ENCODE measurements at places on chromosomes 3 and 15.

GRCh38 chr3:52023860-52024764 lies 28.4 kb upstream of the RPL29 start:
- no peak for DNase-seq

DNA sequence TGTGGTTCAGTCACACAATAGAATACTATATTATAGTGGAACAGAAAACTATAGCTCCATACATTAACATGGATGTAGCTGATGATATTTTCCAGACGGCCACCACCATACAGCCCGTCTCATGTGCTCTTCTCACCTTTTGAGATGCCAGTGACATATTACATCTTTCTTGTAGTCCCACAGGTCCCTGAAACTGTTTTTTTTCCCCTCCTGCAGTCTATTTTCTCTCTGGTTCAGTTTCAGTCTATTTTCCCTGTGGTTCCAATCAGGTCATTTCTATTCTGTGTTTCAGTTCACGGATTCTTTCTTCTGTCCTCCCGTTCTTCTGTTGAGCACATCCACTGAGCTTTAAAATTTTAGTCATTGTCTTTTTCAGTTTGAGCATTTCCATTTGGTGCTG lies 72.2 kb downstream of the PPCDC start:
- no peak for DNase-seq

DNA sequence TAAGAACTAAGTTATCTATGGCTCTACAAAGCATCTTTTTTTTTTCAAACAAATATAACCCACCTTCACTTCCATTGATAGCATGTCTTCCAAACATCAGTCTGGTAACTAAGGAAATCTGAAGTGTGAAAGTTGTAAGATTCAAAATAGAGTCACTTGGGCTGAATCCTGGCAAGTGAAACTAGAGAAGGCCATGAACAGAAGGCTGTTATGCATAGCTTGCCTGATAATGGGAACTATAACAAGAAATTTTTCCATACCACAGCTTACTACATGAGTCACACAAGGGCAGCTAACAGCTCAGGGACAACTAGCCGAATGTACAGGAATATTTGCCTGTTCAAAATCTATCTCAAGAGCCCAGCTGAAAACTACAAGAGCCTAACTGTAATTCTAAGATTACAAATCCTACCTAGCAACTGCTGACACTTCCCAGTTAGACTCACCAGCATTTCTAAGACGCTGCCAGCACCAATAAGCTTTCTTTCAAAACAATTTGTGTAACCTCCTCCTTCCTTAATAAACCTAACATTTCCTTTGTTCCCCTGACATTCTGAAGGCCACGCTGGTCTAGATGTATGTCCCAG lies 1066.5 kb downstream of the PLOD2 start:
- no peak for DNase-seq

GRCh38 chr3:38098376-38098723 lies 38.6 kb downstream of the ACAA1 start:
- DNase-seq, result no peak

GRCh38 chr3:197547306-197548011 lies 8.3 kb downstream of the BDH1 start:
- no peak for DNase-seq

DNA sequence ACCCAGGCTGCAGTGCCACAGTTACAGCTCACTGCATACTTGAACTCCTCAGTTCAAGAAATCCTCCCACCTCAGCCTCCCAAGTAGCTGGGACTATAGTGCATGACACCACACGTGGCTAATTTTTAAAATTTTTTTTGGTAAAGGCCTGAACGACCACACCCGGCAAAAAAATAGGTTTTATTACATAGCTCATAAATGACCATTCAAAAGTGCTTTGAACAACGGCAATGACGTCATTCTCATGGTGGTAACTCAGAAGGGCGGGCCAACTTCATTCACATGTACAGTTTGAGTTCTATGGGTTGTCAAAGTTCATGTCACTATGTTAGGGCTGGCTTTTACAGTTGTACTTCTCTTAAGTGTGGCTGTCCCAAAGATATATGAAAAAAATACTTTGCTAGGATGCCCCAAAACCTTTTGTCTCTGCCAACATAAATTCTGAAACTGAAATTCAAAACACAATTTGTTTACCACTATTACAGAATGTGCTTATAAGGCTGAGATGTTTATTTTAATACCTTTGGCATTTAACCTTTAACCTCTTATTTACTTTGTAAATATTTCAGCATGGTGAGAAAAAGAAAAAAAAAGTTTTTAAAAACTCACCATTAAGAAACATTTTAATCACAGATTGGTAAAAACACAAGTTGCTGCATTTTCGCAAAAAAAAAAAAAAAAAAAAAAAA lies 6.2 kb downstream of the MYO1E start:
- no peak for DNase-seq

DNA sequence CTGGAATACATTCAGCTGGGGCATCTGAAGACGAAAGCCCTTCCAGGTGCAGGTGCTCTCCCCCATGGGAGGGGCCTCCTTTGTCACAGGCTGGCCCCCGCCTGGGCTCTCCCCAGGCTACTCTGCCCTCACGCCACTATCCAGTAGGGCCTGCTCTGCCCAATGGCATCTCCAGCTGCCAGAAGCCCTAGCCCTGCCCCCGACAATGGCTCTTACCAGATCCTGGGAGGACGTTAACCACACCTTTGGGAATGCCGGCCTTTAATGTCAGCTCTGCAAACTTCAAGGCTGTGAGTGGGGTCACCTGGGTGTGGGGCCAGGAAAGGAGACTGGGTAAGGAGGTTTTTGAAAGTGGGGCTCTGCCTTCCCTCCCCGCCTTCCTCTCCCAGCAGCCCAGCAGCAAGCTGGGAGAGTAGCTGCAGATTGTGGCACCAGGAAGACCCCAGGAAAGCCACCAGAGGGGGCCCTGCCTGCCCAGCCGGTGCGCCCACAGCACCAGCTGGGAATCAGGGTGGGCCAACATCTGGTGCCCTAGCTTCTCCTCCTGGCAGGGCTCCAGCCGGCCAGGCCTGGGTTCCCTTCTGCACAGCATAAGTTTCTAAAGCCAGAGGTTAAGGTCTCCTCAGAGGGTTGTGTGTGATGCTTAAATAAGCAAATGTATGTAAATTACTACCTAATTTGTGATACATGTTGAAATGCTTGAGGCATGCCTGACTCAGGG lies 40.4 kb upstream of the SLC41A3 start:
- no peak for DNase-seq

GRCh38 chr3:99823723-99824711 lies 6.4 kb downstream of the CMSS1 start:
- no peak for DNase-seq

- DNase-seq, result no peak
These were observed 479.9 kb downstream of the CNTN4 start for GRCh38 chr3:2578560-2578959.

DNA sequence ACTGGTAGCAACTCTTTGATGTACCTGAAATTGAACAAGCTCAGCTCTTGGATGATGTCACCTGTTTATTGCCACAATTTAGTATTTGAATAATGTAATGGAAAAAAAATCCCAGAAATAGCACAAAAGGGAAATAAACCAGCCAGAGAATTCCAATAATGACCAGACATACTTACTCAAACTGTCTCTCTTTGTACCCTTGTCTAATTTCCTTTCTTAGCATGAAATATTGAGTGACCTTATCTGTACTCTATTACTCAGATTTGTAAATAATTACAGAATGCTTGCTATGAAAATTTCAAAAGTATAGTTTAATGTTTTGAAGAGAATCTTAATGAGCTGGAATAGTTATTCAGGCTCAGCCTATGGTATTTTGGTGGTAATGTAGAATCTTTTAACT lies 555.4 kb upstream of the SGO1 start:
- DNase-seq, result no peak

DNA sequence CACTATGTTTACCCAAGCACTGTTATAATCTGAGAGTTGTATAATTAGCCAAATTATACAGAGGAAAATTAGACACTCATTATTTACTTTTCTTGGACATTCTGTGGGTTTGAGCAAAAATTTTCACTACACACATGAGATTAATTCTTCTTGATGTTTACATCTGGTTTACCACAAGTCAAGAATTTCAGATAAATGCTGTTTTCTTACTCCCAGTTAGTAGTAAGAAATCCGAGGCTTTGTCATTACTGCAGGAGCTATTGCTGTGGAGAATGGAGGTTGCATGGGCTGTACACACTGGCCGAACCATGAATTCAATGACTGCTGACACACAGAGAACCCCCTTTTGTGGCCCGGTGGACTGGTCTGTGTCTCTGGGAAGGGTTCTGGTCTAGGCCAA lies 207.7 kb upstream of the CFAP20DC start:
- DNase-seq, result no peak

GRCh38 chr3:185943760-185944106 lies 5.9 kb upstream of the TRA2B start:
- DNase-seq, result no peak
